ENCODE measurements at places on chromosomes 7 and 10.
A peak's percentile ranks its signal among the peaks of the same experiment; 100 is the strongest.

DNA sequence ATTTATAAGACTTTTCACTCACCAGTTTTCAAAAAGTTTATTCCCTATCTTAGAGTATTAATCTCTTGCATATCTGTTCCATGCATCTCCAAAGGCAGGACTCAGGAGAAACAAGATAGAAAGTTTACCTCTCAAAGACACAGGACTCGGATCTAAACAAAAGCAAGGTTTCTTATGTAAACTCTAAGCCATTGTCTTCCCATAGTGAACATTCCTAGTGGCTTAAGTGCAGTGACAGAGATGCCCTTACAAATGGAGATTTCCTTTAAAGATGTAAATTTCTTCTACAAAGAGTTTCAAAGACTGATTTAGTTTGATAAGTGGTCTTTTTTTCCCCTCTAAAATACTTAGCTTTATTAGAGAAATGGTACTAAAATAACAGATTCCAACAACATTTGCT is 209.8 kb downstream of the ACTR3B start:
- no peak for DNase-seq

DNA sequence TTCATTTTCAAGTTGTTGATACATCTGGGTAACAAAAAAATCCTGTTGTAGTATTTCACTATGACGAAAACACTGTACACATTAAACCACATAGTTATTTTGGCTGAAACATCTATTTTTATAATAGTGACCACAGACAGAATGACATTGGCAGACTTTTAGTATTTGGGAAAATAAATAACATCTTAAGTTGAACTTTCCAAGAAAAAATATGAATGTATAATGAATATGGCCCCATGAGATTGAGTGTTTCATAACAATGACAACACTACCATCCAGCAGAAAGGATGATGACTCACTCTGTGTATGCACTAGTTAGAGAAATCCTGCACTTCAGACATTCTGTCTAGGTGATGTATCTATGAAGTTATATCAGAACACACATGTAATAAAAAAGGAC is 118.1 kb downstream of the SEMA3D start:
- no peak for DNase-seq

- DNase-seq, result no peak
Measured at GRCh38 chr10:43648095-43648397, 635 bp downstream of the ZNF32 start.

GRCh38 chr10:93352638-93353383 is 129.3 kb downstream of the MYOF start:
- DNase-seq, result no peak

DNA sequence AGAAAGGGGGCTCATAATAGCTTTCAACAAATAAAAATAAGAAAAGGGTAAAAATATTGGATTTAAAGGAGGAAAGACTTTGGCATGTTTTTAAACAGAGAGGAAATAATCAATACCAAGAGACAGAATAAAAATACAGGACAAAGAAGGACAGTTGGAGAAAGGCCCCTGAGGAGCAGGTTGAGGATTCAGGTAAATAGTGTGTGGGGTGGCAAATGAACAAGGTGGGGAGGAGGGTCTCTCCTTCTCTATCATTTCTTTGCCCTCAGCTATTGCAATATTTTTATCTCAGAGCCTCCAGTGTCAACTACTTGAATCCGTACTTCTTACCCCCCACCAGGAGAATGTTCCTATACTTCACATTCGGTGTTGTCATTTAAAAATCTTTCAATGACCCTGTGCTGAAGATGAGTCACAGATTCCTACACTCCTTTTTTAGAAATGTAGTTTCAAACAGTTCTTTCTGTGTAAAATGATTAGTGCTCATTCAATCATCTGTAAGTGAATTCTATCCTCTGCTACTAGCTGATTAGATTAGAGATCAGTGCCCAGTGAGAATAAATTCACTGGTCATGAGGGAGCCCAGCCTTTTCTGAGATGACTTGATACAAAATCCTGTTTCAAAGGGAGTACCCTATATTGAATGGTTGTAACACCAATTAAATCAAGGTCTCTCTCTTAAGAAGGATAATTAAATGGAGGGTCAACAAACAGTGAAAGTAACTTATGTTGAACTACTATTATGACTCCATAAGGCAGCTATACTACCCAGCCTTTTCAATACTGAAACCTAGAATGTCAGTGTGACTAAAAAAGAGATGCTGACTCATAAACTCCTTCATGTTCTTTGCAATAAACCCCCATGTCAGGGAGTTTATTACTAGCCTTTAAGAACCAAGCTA is 50.4 kb upstream of the WNT16 start:
- no peak for DNase-seq

GRCh38 chr7:38070718-38071117 is 107.3 kb upstream of the STARD3NL start:
- DNase-seq, result no peak

DNA sequence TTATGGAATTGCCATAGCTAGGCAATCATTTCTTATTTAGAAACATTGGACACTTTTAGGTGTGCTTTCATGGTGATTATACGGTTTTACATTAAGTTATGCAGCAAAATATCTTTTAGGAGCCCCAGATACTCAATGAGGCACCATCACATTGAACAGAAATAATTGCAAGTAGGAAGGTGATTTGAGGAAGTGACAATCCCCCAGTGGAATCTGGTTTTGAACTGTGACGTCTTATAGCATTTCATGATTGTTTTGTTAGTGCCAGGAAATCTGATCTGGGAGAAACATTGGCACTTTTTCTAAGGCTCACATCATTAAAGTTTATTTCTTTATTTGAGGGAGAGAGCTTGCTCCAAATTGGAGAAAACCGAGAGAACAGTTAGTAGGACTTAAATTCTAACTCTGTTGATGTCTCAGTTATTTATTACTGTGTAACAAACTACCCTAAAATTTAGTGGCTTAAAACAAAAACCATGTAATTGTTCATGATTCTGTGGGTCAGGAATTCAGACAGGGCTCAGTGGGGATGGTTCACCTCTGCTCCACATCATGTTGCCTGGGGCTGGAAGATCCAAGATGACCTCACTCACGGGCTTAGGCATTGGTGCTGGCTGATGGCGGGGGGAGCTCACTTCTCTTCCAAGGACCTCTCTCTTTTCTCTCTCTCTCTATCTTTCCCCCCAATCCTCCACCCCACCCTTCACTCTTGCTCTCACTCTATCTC is 78.2 kb upstream of the STEAP1B start:
- DNase-seq, result no peak

GRCh38 chr7:65896279-65896870 is 23.5 kb downstream of the VKORC1L1 start:
- DNase-seq, result no peak

DNA sequence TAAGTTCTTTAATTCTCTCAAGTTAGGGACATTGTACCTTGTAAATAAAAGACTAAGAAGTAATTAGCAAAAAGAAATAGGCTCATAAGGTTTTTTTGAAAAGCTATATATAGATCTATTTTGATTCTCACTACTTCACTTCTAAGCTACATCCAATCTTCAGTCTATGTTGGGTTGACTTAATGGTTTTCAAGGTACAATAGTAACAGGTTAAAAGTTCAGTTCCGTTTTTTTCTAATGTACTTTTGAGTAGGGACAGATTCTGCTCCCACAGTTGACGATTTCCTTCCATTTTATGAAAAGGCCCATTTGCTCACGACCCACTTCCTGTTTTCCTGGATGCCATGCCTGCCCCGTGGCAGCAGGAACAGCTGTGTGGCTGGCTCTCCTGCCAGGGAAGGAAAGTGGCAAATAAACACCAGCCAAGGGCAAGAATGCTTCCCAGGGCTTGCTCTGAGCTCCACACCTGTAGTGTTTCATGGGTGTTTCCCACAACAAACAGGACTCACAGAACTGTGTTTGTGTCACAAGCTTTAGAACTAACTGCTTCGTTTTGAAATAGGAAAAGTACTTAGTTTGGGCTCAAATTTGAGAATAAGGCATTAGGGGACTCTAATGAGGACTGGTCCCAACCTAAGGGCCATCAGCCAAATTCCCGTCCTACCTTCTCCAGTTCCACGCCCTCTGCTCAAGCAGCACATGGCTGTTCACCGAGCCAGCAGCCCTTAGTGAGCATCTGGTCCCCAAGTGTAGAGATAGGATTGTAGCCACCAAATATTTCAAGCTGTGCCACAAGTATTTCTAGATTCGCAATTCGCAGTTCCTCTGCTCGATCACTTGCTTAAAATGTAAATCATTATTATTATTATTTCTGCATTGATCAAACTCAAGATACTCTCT is 240.7 kb downstream of the COBL start:
- no peak for DNase-seq

- no peak for DNase-seq
Measured at GRCh38 chr7:151346470-151346769, 4.8 kb downstream of the NUB1 start.

DNA sequence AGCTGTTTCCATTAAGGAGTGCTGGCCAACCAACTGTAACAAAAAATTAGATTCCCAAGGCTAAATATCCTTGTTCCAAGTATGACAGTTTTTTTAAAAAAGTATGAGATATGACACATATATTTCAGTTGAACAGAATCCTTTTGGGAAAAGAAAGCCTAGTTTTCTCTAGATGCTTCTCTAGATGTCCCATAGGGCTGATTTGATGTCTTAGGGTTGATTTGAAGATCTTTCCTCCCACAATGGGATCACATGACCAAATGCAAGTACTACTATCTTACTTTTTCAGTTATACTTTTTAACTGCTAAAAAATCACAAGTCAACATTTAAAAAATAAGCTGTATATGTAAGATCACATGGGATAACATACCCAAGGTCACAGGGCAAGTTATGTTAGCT is 3.7 kb downstream of the NAMPT start:
- DNase-seq, result no peak

DNA sequence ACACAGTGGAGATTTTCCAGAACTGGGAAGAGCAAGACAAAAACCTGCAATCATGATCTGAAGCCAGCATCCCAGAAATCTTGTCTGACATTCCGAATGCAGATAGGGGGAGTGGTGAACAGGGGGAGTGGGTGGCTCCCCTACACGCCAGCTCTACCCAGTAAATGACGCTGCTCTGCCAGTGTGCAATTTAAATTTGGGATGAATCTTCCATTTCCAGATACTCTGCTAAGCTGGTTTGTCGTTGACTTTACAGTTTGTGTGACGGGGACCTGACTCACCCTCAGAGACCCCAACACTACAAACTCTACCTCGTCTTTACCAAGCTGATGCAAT is 68.7 kb upstream of the CAMK2B start:
- no peak for DNase-seq

DNA sequence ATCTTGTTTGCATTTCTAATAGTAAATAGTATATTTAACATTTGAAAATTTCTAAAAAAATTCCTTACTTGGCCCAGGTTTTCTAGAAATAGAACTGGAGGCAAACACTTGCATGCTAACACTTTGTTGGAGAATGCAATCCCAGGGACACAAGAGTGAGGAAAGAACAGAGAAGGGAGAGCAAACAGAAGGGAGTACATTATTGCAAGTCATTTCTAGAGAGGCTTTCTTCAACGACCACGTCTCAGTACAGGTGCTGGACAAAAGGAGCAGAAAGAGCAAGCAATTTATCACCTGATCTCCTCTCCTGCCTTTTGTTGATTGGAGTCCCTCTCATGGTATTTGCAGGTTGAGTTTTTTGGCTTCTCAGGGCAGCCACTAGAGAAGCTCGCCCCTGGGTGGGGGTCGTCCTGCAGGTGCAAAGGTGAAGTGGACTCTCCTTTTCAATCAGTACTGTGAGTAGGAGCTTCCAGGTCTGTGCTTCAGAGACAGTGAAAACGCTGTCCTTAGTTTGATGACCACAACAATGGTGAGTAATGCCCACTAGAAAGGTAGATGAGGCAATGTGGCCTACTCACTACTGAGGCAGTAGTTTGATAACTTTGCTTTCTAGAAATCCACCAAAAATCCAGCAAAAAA is 5.2 kb downstream of the CPED1 start:
- DNase-seq, result no peak

DNA sequence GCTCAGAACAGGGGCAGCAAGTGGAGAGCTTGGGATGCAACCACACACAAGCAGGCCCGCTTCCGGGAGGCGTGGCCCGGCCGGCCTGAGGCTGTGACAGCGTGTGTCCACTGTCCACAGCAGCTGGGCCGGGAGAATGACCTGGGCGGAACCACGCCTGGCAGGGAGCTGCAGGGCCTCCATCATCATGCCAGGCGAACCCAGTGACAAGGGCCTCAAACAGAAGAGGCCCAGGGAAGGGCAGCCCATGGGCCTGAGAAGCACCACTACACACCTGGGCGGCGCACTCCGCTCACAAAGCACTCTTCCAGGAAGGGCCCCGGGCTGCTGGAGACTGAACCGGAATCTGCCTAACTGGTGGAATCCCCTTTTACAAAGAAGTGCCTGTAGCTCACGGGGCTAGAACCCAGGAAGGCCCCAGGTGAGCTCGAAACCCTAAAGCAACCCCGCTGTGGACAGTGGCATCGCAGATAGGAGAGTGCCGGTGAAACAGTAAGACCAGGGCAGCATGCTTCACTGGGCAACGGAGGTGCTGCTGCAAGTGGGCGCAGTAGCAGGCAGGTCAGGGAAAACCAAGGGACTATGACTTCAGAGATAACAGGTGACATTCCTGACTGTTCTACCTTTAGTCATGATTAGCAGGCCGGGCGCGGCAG is 66.0 kb downstream of the MAD1L1 start:
- peak; percentile 58 for DNase-seq

DNA sequence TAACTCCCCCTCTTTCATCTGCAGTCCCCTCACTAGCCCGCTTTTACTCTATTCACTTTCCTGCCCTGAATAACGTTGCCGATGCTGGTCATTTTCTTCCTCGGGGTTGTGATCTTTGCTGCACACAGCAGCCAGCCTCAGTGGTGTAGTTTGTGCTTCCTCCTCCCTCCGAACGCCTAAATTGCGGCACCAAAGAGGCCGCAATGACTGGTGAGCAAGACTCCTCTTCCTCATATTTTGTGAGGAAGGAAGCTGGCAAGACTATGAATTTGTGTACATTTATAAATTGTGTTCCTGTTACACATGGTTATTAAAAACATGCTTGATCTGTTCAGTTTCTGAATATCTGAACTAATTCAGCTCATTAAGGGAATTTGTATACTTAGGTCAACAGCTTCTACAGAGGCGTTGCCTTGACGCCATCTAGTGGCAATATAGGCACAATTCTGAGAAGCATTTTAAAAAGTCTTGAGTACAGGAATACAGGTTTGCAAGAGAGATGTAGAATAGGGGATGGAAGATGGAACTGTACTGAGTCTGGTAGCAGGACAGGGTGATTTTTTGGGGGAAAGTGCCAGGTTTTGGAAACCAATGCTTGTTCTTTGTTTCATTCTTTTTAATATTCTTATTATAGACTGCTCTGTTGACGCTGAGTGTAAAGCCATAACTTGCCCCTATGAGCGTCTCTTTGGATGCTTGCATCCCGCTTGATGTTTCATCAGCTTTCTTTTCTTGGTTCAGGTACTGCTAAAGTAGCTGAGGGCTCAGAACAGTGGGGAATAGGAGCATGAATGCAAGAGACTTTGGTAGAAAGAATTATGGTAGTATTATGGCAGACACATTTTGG is 4.1 kb upstream of the TAS2R5 start:
- DNase-seq, result no peak

- DNase-seq, result no peak
Measured at GRCh38 chr10:79985481-79986072, 36.7 kb upstream of the SFTPD start.

DNA sequence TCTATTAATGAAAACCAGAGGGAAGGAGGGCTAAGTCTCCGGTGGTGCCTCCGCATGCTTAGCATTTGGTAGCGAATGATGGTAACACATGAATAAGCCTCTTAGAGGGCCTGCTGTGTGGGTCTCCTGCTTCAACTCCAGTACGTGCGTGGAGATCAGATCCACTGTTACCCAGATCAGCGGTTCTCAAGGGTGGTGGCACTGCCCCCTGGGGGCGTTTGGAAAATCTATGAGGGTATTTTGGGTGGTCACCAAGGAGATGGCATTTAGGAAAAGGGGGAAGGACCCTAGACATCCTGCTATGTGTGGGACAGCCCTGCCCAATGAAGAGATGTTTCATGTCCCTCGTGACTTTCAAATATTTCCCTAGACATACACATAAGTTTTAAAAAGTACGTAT is 57.1 kb upstream of the TM9SF3 start:
- DNase-seq, result no peak

All from posterior cingulate gyrus (tissue), 11 donors.